ENCODE measurements at places on chromosomes 7 and 10.

DNA sequence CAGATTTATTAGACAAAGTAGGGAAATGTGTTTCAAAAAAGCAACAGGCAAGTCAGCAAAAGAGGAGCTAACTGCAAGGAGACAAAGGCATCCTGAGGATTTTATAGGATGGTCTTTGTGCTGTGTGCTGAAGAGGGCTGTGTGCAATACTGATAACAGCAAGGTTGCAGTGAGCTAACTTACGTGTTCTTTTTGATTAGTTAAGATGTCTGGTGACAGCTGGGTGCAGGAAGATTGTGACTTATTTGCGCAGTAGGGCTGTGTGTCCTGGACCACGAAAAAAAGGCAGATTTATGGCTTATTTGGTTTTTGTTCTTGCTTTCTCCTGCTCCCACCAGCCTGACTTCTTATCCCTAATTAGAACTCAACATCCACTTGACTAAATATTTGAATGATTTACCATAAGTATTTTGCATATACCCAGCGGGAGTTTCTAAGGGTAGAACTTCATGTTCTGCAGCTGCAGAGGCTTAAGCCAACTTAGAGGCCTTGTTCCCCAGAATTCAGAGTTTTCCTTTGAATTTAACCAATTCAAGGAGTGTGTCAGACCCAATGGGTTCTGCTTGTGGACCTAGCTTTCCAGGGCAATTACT, 119.0 kb downstream of the ANKRD26 start:
- no peak for DNase-seq

GRCh38 chr7:55335151-55335550, 30.0 kb upstream of the LANCL2 start:
- no peak for DNase-seq

- no peak for DNase-seq
Measured at GRCh38 chr10:77862595-77862994, 64.0 kb downstream of the DLG5 start.

- DNase-seq = no peak
Measured at GRCh38 chr7:84088802-84089201, 105.8 kb downstream of the SEMA3A start.

DNA sequence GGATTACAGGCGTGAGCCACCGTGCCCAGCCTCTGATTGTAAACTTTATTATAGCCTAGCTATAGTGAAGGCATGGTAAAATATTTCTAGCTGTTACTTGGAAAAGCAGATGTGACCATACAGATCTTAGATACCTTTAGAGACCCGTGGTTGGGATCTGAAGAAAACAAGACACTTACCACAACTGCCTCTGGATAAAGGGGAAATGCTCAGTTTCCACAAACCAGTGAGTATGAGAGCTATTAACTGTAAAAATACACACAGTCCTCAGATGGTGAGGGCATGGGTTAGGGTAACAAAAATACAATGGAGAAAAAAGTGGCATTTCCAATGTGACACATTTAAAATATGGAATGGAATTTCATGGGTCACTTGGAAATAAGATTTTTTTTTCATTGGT, 63.0 kb downstream of the ZNF438 start:
- no peak for DNase-seq

DNA sequence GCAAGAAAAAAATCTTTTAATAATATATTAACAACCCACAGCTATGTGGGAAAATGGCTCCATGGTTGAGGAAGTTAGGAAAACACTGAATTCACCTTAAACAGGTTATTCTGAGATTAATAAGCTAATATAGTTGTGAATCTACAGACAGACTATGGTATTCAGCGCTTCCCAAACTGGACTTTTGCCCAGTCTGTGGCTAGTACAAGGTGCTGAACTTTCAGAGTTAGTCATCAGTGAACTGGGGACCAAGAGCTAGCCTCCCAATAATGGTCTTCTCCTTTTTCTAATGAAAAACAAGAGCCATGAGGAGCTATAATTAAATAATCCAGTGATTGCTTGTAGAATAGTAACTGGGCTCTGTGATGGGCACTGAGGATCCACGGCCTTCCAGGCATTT, 65.3 kb downstream of the FRMPD2 start:
- no peak for DNase-seq

DNA sequence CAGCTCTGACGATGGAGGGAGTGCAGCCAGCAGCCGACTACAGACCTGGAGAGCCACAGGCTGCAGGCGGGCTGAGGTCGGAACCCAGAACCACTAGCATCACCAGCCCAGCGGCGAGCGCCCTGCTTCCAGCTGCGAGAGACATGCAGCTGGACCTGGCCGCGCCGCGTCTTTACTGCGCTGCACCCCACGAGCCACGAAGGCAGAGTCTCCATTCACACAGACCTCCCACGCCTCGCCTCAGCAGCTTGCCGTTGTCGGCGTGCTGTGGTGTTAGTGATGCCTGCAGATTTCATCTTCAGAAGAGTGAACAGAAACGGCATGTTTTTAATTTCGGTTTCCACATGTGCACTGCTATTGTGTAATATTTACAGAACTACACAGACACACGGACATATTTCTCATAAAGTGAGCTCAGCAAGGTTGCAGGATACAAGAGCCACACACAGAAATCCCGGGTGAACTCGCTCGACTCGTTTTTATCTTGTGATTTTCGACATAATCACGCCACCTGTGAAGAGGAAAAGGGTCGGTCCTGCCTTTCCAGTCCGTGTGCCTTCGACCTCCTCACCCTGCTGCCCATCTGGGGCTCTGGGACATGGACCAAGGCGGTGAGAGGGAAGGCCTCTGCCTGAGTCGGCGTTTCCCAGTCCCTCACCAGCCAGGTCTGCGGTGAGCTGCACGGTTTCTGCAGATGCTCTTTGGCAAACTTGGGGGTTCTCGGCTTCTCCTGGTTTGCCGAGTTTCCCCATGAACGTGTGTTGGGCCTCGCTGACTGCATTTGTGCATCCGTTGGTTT, 252.2 kb downstream of the ELFN1 start:
- DNase-seq = no peak

DNA sequence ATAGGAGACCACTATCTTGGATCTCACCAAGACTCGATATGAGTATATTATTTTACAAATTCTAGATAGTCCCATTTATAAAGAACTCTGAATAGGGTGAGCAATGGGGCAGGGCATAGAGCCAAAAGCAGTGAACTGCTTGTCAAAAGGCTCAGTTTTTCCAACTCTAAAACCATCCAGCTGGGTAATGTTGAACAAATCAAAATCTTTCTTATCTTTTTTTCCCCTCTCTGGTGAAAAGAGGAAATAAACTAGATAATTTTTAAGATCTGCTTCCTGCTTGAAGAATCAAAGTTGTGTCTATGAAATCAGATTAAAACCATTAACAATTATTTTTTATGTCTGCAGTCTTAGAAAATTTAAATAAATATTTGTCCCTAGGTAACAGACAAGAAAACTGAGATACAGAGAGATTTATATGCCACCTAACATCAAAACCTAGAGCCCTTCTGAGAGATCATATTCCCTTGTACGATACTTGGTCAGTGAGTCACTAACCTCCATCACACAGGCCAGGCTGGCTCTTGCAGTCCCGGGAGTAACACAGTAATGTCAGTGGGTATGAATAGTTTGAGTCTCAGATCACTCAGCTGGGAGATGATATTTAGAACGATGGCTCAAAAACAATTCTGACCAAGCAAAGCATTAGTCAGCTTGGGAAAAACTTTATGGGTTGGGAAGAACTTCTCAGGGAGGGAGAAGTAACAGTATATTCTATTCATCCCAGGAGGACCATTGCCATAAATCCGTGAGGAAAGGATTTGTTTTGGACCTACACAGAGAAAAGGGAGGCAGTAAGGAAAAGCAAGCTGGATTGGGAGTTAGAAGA, 178.8 kb downstream of the REEP3 start:
- DNase-seq = no peak

DNA sequence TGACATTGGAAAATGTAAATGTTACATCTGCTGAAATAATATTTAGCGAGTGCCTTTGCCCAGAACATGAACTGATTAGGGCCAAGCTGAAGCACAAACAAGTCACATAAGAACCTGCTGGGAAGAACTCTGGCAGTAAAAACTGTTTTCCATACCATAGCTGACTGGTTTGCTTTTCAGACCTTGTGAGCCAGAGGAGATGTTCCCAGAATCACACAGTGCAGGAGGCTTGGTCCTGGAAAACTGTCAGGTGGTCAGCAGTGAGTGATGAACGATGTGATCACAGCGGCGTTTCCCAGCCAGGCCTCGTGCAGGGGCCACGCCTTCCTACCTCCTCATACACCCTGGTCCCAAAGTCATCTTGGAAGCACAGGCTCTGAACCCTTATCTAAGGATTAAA, 164.2 kb upstream of the EEPD1 start:
- DNase-seq = no peak

DNA sequence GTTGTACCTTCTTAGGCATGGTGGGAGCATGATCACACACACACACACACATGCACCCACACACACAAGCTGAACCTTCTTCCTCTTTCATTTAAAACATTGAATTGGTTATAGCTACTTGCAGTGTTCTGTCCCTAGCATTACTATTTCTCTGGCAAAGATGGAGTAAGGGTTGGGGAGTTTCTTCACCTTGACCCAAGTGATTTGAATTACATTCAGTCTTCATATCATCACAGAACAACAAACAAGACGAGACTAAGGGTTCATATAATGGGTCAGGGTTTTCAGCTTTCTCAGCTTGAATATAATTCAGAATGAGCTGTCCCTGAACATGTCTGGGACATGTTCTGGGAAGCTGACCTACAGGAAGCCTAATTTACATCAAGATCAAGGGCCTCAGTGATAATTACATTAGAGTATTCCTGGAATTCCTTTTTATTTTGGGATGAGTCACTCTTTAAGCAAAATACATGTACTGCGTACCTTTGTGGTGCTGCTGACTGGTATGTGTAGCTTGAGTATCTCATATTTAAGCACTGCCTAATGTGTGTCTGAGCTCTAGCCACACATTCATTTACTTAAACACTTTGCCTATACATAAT, 213.5 kb upstream of the TMEM229A start:
- no peak for DNase-seq

- no peak for DNase-seq
Measured at GRCh38 chr10:124065382-124066125, 27.8 kb downstream of the CHST15 start.

DNA sequence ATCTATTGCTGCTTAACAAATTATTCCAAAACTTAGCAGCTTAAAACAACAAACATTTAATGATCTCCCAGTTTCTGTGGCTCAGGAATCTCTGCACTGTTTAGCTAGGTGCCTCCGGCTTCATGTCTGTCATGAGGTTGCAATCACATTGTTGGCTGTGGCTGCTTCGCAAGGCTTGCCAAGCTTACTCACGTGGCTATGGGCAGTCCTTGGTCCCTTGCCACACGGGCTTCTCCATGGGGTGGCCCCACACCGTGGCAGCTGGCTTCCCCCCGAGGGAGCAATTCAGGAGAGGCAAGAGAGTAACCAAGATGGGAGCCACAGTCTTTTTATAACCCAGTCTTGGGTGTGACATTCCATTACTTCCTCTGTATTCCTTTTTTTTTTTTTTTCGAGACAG, 67.4 kb downstream of the NEURL1 start:
- no peak for DNase-seq

DNA sequence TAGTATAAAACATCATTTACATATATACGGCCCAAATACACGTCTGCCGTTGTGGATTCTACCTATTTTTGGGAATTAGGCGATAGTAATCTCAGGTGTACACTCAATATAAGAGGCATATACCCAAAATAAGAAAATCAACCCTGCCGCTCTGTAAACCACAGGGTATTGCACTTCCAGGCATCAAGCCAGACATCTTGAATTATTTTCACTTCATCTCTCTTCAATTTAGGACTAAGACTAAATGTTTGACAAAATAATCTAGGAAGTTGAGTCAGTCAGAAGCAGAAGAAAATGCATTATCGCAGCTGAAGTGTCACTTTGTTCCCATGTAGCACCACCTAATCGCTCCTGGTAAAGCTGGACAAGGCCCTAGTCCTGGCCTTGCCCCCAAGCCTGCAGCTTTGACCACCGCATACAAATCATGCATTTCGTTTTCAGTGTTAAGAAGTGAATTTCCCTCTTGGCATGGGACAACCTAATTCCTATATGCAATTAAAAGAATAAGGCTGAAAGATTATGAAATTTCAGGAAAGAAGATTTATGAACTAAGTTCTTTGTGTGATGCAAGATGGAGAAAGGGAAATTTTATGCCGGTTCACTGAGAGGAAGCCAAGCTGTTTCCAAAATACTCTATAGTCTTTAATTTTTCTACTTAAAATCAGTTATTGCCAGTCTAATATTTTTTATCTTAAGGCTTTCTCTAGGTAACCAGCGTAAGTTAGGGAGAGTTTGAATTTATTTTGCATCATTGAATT, 26.0 kb downstream of the CABCOCO1 start:
- DNase-seq = no peak

- no peak for DNase-seq
Measured at GRCh38 chr10:49292565-49293207, 6.3 kb upstream of the C10orf71 start.

DNA sequence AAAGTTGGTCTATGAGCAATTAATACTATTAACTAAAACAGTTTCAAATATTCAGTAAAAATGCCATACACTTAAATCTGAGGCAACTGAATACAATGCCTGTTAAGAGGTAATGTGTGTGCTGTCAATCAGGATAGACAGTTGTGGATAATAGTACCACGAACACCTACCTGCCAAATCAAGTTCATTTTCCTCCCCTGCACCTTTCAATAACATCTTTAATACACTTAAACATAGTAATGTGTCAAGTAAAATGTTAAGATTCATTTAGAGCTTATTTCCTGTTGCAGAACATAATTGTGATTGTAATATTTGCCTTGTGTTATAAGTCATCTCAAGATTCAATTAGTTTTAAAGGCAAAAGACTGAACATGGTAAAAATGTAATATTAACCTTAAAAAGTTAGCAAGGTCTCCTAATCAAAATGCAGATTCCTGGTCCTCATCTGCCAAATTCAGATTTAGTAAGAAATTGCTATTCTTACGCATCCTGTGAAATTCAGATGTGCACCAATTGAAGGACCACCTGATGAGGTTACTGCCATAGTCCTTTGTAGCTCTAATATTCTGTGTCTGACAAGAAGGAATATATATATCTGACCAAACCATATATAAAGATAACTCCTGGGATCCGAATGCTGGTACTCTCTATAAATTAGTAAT, 37.1 kb downstream of the COL1A2 start:
- no peak for DNase-seq

GRCh38 chr7:68458010-68458908, 1140.0 kb upstream of the AUTS2 start:
- DNase-seq = no peak

- DNase-seq = no peak
Measured at GRCh38 chr7:97116308-97116707, 1.2 kb upstream of the SDHAF3 start.
